ENCODE measurements at places on chromosomes 11 and 22. TPM values are rescaled to one million over a fixed set of nuclear protein-coding genes. Genes with fewer than 3 reads are reported as not detected.

ZFTA gene
- 29.5 TPM for total RNA-seq

ZFP91 gene
- 83.8 TPM for total RNA-seq

GRCh38 chr11:71115770-71116692, 136.3 kb downstream of the SHANK2 start:
- no peaks in the 10 kb centered on the region for H3K27me3 ChIP-seq
- no peak for DNase-seq
- no peaks in the 10 kb centered on the region for H3K36me3 ChIP-seq

PIM3 gene
- total RNA-seq = 53.0 TPM

- H3K36me3 ChIP-seq = no peaks in the 10 kb centered on the region
- peak overlapping the region; percentile 57 for H3K4me3 ChIP-seq
- no peaks in the 10 kb centered on the region for H3K27me3 ChIP-seq
- H3K4me1 ChIP-seq = no peaks in the 10 kb centered on the region
These were observed 1.1 kb downstream of the SRSF8 start for GRCh38 chr11:95067841-95068219.

- H3K4me3 ChIP-seq = no peak overlapping the region
- H3K27ac ChIP-seq = no peak overlapping the region
- no peaks in the 10 kb centered on the region for H3K4me1 ChIP-seq
- H3K36me3 ChIP-seq = no peaks in the 10 kb centered on the region
These were observed 11.8 kb downstream of the NIPSNAP1 start for GRCh38 chr22:29569011-29569678.

RASSF10 gene
- total RNA-seq = not detected

- H3K4me3 ChIP-seq = no peak overlapping the region
- H3K4me1 ChIP-seq = no peaks in the 10 kb centered on the region
- H3K36me3 ChIP-seq = no peaks in the 10 kb centered on the region
- no peak overlapping the region for H3K27ac ChIP-seq
These were observed 247.9 kb upstream of the KIRREL3 start for GRCh38 chr11:127248476-127248875.

Data from SJSA1 (cell line).